ENCODE measurements at places on chromosomes 12 and 14.

GRCh38 chr12:105083551-105084105 lies 630 bp downstream of the ALDH1L2 start:
- DNase-seq: no peak

- no peak for DNase-seq
Observed at GRCh38 chr12:124599074-124599999, 31.9 kb upstream of the NCOR2 start.

- no peak for DNase-seq
Observed at GRCh38 chr12:2429032-2429431, 365.7 kb upstream of the FKBP4 start.

- no peak for DNase-seq
Observed at GRCh38 chr14:38063711-38064320, 143.9 kb upstream of the SSTR1 start.

DNA sequence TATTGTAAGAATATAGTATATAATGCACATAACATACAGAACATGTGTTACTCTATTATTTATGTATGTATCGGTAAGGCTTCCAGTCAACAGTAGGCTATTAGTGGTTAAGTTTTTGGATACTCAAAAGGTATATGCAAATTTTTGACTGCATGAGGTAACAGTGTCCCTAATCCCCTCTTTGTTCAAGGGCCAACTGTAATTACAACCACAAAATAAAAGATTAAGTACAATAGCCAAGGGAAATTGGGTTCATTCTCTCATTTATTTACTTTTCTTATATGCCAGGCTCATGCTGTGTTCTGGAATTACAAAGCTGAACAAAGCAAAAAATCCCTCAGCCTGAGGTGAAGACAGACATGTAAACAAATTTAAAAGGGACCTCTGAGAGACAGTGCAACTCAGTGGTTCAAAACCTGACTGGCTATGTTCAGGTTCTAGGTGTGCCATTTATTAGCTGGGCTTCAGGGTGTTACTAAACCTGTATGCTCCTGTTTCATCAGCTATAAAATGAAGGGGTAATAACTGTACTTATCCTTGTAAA lies 43.4 kb upstream of the TSPAN8 start:
- no peak for DNase-seq

DNA sequence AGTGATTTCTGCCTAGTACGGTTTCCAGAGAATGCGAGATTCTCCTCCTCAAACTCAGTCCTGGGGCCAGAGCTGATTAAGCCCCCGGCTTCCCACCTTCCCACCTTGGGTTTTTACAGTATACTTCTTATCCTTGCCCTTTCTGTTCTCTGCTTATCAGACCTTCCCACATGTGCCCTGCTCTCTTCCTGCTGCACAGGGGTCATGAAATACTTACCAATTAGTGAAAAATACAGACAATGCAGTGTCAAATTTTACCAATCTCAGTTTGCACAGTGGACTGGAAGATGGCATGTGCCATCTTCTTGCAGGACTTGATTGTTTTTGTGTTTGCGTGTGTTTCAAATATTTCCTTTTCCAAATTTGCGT lies 14.7 kb downstream of the SUSD6 start:
- DNase-seq: no peak

- DNase-seq: no peak
Observed at GRCh38 chr12:52355176-52355575, 12.1 kb downstream of the KRT85 start.

- peak; percentile 71 for DNase-seq
Observed at GRCh38 chr12:989751-990660, 1.0 kb upstream of the ERC1 start.

DNA sequence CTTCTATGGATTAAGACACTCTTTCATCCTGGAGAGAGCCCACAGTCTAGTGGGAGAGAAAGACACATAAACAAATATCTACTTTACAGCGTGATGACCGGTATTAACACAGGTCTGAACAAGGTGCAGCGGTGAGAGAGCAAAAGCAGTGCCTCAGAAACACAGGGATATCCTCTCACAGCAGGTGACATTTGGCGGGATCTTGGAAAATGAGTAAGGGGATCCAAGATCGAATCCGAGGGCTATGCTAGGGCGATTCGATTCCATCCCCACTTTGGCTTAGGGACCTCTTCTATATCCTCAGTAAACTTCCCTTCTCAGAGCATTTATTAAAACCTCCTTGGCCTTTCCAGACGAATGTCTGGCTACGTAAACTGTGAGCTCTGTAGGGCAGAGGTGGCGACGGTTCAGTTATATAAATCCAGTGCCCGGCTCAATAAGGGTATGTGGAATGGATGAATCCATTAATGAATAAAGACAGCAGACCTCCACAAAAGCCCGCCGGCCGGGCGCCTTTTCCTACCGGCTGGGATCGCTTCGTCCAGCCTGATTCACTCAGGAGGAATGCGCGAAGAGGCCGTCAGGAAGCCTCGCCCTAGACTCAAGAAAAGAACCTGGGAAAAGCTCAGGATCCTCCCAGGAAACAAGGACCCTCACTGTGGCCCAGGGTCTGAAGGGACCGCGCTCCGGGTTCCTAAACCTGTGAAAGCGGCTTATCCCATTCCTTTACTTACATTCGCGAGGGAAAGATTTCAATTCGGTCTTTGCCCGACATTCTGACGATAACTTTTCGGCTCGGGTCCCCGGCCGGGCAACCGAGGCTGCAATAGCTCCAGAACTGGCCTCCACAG lies 455 bp downstream of the ATP6V1D start:
- no peak for DNase-seq

- DNase-seq: no peak
Observed at GRCh38 chr14:34212172-34212929, 249.7 kb downstream of the SPTSSA start.

- DNase-seq: no peak
Observed at GRCh38 chr14:51020024-51020710, 74.7 kb downstream of the TRIM9 start.

DNA sequence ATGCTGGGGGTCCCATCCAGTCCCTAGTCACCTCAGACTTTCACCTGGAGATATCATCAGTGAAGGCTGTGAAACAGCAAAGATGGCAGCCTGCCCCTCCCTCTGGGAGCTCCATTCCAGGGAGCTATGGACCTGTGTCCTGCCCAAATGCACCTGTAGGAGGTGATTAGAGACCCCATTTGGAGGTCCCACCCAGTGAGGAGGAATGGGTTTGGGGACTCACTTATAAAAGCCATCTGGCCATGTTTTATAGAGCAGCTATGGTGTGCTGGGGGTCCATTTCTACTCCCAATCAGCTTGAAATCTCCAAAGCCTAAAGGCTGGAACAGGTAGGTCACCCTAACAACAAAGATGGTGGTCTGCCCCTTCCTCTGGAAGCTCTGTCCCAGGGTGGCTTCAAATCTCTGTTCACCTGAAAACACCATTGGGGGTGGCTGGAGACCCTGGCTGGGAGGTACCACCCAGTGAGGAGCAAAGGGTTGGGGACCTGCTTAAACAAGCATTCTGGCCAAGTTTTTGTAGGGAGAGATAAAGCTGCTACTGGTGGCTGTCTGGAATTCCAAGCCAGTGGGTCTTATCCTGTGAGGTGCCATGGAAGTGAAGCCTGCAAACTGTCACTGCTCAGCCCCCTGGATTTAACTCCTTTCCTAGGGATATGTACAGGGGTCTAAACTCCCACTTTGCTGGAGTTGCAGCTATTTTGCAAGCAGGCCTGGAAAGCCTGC lies 182.3 kb downstream of the RASSF9 start:
- DNase-seq: no peak

DNA sequence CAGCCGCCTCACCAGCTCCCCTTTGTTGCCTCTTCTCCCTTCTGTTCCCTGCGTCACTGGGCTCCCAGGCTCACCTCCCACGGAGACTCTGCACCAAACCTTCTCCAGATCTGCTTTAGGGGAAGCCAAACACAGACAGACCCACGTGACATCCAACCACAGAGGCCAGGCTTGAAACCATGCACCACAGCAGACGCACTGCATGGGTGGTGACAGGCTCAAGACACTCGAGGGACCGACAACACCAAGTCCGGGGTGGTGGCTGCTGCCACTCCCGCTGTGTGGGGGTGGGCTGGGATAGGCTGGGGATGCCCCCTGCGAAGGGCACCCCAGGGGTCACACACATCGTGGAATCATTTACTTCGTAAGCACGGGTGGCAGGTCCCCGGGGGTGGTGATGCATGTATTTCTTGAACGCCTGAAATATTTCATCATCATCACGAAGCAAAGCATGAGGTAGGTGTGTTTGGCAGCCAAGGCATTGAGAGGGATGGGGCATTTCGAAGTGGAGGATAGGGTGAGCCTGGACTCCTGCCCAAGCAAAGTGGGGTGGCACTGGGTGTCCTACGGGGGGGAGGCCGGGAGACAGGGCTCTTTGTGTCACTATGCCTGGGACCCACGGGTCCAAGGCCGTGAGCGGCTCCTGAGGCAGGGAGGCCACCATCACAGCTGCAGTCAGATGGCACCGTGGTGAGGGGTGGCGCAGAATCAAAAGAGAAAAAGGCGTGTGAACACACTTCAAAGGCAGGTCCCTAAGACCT lies 66.8 kb upstream of the RFLNA start:
- no peak for DNase-seq

DNA sequence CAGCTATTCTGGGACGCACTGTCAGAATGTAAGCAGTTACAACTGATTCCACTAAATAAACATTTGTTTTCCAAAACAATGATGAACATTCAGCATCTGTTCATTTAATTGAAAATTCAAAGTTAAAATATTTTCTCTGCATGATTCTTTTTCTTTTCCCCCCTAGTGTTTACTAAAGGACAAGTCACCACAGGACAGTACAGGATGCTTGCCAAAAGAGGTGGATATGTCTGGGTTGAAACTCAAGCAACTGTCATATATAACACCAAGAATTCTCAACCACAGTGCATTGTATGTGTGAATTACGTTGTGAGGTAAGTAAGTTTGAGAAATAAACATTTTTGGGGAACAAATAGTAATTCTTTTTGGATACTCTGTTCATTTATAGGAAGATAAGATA lies 28.2 kb upstream of the SNAPC1 start:
- no peak for DNase-seq

DNA sequence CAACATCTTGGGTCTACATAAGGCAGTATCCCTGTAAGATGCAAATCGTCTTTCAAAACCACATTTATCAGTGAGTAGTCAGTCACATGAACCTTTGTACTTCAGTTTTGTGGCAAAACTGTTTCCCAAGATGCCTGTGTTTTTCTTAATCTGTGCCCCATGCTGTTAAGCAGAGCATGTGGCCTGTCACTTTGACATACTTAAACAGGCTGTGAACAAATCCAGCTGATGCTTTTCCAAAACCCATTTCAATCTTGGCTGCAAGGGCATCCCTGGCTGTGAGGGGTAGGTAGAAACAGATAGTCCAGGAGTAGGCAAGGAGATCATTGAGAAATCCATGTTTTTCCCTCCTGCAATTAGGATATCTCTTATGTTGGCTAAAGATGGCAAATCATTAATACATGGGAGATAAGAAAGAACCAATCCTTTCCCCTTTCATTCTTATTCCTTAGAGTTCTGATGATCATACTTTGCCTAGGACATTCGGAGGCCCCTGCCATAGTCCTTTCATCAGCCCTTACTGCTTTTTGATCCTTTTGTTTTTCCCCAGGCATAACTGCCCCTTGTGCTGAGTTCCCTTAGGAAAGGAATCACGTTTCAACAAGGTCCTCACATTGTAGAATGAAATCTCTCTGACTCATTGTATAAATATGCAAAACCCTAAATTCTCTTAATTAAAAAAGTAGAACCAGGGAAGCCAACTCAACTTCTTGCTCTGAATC lies 121.1 kb upstream of the EEA1 start:
- no peak for DNase-seq

- DNase-seq: no peak
Observed at GRCh38 chr14:36509069-36509917, 10.7 kb downstream of the NKX2-1 start.

- DNase-seq: no peak
Observed at GRCh38 chr12:63876980-63877379, 32.5 kb downstream of the SRGAP1 start.

- DNase-seq: no peak
Observed at GRCh38 chr14:103164779-103165178, 41.5 kb downstream of the TNFAIP2 start.

All from NCI-H1105 (cell line).